DMS79 (cell line): ENCODE measurements at places on chromosomes 11 and 22.

- no peak for DNase-seq
Measured at GRCh38 chr11:127625402-127625801, 624.8 kb upstream of the KIRREL3 start.

DNA sequence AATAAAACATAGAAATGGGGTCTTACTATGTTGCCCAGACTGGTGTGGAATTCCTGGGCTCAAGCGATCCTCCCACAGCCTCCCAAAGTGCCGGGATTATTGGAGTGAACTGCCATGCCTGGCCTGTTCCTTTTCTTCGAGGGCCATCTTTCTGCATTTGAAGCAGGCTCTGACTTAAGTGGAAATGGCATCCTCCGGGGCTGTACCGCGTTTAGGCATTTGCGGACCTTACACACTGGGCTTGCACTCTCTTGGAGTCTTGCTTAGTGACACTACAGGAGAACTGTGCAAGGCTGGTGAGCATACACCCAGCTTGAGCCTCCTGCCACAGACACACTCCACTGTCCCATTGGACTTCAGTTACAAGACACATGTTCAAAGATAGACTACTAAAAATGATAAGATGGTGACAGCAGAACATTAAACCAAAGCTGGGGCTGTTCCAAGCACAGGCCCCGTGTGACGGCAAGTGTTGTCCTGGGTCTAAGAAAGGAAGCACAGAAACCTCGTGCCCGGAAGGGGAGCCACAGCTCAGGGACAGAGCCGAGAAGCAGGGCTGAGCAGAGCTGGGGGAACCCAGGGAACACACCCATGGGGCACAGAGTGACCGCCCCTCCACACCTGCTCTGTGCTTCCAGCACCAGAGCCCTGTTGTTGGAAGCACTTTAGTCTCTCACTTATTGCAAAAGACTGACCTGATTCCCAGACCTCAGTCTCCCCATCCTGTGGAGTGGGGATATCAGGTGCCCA, 59.0 kb upstream of the SHANK2 start:
- no peak for DNase-seq

DNA sequence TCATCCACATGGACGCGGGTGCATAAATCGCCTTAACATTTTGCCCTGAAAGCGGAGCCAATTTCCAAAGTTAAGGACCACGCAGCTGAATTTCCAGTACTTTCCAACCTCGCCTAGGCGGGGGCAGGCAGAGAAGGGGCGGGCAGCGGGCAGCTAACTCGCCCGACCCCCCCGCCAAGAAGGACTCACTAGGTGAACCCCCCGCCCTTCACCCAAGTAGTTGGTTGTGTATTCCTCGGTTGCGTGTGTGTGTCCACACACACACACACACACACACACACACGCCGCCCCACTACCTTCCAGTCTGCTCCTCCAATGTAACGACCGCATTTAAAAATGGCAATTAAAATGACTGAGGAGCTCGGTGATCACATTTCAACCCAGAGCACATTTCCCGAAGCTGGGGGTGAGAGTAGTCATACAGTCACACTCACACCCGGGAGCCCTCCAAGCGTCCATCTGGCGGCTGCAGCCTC, 1.4 kb downstream of the TENM4 start:
- DNase-seq: no peak

- DNase-seq: no peak
Measured at GRCh38 chr11:67117176-67117575, 1.9 kb upstream of the KDM2A start.

DNA sequence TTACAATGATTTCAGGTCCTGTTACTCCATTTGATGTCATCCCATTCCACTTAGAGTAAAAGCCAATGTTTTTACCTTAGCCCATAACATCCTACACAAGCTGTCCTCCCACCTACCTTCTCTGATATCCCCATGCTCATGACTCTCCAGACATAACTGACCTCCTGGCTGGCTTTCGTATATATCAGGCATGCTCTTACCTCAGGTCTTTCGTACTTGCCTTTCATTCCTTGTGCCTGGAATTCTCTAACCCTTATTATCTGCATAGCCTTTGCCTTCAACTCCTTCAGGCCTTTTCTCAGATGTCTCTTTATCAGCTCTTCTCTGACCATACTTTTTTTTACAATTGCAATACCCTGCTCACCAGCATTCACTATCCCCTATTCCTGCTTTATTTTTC, 10.3 kb upstream of the CYB5R2 start:
- DNase-seq: no peak

- no peak for DNase-seq
Measured at GRCh38 chr11:44096360-44097185, 1.1 kb downstream of the EXT2 start.

- DNase-seq: no peak
Measured at GRCh38 chr11:11989774-11990744, 18.4 kb downstream of the DKK3 start.

GRCh38 chr11:75429902-75430713, 2.9 kb downstream of the KLHL35 start:
- DNase-seq: peak; percentile 76

DNA sequence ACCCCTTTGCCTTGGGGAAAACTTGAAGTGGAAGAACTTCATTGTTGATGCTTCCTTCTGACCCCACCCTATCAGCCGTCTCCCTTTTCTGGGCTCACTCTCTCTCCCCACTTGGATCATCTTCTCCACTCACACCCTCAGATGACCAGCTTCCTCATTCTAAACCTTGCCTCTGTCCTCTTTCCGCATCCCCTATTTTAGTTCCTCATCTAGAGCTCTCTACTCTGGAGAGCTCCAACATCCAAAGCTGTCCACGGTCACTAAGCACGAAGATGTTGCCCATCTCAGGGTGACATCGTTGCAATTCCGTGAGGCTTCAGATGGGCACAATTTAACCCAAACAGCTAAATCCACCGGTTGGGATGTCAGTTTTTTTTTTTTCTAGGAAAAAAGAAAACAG, 31.6 kb upstream of the ME3 start:
- no peak for DNase-seq

- peak; percentile 14 for DNase-seq
Measured at GRCh38 chr22:45284705-45285262, at the start of gene UPK3A. Gene UPK3A, plus strand, starts transcription at chr22:45284949. Its CDS starts 65 bp downstream, at chr22:45285014.

- DNase-seq: no peak
Measured at GRCh38 chr11:100691896-100692653, 5.0 kb downstream of the ARHGAP42 start.

DNA sequence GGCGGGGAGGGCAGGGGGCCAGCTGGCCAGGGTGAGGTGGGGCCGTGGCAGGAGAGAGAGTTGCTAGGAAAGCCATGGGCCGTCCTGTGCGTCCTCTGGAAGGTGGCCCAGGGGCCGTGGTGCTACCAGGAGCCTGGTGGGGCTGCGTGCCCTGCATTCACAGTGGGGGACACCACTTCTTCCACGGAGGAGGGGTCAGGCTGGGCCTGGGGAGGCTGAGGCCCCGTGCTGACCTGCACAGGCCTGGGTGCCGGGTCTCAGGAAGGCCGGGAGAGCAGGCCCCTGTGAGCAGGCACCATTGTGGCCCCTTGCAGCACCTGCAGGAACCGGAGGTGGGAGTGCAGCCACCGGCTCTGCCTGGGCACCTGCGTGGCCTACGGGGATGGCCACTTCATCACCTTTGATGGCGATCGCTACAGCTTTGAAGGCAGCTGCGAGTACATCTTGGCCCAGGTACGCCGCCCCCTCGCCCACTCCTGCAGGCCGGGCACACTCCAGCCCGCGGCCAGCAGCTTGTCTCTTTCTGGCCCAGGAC, 12.0 kb downstream of the MUC5B start:
- no peak for DNase-seq

DNA sequence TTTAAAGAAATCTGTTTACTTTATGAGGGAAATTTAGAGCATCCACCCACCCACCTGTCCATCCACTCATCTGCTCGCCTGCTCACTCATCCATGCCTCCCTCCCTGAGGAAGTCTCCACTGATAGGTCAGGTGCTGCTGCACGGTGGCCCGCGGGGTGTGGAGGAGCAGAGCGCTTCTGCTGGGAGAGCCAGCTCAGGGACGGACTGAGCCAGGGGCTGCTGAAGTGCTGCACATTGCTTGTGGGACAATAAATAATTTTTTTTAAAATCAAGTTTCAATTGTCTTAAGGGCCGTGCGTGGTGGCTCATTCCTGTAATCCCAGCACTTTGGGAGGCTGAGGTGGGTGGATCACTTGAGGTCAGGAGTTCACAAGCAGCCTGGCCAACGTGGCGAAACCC, 148.9 kb downstream of the TBC1D22A start:
- DNase-seq: no peak

- DNase-seq: no peak
Measured at GRCh38 chr11:127448101-127448500, 447.5 kb upstream of the KIRREL3 start.

DNA sequence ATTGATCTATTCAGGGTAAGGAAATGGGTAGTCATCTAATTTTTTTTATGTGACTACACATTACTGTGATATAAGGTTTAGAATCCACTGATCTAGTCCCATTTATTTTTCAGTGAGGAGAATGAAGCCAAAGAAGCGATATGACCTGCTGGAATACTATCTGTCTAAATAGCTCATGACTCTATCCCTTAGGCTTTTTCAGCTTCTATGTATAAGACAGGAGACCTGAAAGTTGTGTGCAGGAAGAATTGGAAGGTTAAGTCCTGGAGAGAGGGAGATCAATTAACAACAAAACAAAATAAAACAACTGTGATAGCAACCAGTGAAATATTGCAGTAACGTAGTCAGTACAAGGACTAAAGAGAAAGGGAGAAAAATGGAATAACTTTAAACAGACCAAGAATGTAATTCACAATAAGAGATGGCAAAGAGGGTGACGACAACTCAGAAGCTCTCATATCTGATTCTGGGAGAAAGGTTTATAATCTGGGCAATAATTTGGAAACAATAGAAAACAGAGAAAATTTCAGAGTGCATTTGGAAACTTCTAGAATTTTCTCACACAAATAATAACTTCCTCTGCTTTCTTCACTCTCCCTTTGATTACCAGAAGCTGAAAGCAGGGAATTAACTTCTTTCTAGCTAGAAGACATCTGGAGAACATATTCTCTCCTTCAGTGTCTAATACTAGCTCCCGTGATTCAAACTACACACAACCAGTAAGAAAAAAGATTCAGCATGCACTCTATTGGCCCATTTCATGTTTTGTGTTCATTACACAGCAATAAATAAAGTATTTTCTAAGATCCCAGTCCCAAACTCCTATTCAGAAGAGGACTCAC, 19.2 kb upstream of the CASP12 start:
- no peak for DNase-seq

DNA sequence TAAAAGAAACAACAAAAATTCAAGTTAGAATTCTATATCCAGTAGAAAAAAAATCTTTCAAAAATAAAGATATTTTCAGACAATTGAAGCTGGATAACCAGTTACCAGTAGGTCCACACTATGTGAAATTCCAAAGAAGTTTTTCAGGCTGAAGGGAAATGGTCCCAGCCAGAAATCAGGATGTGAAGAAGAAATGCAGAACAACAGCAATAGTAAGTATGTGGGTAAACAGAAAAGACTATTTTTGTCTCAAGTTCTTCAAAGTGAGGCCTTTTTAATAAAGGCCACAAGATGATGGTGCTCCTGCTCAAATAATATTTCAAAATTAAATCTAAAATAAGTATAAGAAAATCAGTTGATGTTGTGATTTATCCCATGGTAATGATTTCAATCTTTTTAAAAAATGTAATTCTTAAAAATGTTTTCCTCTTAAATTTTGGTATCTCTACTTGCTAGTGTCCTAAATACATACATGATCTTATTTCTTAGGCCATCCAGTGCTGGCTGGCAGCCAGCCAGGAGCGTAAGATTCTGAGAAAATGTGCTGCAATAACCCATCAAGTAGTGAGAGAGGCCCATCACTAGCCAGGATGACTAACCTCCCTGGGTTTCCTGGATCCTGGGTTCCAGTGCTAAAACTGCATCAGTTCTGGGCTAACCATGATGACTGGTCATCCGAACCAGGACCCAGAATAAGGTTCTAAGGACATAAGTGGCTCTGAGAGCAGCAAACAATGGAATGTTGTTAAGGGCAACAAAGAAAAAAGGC, 15.6 kb upstream of the UCP3 start:
- no peak for DNase-seq

- no peak for DNase-seq
Measured at GRCh38 chr11:70519117-70519516, 120.8 kb downstream of the CTTN start.

GRCh38 chr11:106217456-106217855, 140.0 kb downstream of the AASDHPPT start:
- no peak for DNase-seq

- no peak for DNase-seq
Measured at GRCh38 chr11:18397921-18398320, 3.6 kb downstream of the LDHA start.

DNA sequence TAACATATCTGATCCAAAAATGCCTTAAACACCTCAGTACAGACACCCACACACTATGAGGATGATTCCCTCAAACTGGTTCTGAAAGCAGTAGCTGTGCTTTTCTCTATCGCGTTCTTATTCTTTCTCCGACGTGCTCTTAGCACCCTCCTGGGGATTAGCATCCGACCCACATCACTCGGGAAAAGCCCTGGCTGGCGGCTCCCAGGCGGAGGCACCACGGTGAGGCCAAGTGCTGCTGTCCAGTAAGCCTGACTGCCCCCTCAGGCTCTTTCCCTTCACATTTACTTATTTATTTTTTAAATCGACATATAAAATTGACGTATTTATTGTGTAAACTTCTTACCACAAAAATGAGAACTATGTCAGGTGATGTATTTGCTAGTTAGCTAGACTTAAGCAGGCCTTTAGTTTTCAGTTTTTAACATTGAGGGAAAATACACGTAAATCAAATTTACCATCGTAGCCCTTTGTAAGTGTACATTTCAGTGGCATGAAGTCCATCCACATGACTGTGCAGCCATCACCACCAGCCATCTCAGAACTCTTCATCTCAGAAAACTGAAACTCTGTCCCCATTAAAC, 19.2 kb downstream of the TBX1 start:
- DNase-seq: no peak

DNA sequence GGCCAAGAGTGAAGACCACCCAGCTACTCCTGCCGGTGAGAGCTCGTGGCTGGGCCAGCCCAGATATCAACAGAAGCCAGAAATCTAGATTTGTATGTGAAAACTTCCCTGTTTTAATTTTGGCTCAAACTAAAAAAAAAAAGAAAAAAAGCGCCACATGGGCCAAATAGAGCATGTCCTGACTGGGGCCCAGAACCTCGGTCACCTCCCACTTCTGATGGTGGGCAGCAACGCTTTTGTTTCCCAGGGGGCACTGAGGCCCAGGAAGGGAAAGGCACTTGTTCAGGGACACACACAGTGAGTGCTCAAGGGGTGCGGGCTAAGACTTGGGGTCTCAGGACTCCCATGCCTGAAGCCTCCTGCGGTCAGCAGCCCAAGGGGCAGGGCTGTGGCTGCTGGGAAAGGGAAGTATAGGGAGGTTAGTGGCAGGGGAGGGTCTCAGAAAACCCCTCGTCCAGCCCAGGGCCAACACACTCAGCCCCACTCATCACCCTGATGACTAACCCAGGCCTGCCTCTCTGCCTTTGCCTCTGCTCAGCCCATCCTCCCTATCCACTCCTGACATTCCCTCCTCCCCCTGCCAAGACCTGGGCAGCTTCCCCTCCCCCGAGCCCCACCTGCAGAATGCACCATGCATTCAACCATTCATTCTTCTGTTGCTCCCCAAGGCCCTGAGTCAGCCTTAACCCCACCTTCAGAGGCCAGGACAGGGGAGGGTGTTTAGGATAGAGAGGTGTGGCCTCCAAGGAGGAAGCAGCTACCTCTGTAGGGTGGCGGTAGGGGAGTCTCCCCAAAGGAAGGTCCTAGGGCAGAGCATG, 30.0 kb upstream of the TCF20 start:
- DNase-seq: no peak
